OCI-M1 (cell line): ENCODE measurements at places on chromosomes 5 and 9.
A peak's percentile ranks its signal among the peaks of the same experiment; 100 is the strongest.

- no peak for DNase-seq
Measured at GRCh38 chr5:144088206-144089064, 82.0 kb downstream of the YIPF5 start.

DNA sequence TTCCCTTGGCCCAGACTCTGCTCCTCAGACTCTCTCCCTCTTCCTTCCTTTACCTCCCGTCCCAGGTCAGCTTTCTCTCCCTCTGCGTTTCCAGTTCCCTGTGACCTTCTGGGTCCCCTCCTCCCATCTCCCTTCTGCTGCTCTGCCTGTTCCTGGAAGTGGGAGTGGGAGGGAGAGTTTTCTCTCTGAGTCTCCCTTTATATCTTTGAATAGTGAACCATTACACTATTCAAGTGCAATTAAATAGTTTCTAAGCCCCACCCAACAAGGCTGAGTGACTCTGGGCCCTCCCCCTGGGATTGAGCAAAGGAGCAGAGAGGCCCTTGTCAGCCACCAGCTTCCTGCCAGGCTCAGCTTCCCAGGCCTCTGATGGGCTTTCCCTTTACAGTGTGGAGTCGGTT is 34.8 kb downstream of the THBS4 start:
- no peak for DNase-seq

- no peak for DNase-seq
Measured at GRCh38 chr9:134181648-134182034, 17.3 kb upstream of the RNU6ATAC start.

DNA sequence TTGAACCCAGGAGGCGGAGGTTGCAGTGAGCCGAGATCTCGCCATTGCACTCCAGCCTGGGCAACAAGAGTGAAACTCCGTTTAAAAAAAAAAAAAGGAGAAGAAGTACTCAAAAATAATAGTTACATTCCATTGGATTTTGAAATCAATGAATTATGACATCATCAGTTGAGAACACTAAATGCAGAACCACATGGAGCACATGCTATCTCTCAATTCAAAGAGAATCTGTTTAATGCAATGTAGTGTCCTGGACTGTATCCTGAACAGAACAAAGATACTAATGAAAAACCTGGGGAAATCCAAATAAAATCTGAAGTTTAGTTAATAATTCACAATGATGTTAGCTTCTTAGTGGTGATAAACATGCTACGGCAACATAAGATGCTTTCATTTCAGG is 20.3 kb downstream of the CDC14B start:
- no peak for DNase-seq

- no peak for DNase-seq
Measured at GRCh38 chr9:21413624-21414023, 4.7 kb downstream of the IFNA8 start.

- DNase-seq = no peak
Measured at GRCh38 chr5:44388321-44389089, 715 bp downstream of the FGF10 start.

DNA sequence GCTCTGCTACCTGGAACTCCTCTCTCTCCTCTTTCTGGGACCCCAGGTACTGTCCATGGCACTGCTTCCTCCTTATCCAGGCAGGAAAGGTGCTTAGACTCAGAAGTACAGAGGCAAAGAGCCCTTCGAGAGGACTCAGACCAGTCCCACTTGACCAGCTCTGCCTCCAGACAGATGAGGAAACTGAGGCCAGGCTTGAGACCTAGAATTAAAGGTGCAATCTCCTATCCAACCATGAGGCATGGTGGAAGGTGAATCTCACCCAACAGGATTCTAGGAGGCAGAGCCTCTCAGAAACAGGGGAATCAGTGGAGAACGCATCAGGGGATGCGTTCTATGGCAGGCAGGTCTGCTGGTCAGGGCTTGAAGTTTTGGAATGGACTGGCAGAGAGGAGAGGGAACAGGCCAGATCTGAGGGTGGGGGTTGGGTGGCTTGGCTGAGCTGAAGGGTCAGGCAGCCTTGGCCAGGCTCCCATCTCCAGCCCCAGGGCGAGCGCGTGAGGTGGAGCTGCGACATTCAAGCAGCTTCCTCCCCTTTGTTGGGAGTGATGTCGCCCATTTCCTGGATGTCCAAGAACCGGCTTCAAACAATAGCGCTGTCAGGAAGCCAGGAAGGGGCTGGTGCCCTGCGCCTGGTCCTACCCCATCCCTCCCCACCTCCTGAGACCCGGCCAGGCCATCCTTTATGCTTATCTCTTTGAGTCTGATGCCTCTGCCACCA is 26.2 kb downstream of the NDUFA8 start:
- no peak for DNase-seq

DNA sequence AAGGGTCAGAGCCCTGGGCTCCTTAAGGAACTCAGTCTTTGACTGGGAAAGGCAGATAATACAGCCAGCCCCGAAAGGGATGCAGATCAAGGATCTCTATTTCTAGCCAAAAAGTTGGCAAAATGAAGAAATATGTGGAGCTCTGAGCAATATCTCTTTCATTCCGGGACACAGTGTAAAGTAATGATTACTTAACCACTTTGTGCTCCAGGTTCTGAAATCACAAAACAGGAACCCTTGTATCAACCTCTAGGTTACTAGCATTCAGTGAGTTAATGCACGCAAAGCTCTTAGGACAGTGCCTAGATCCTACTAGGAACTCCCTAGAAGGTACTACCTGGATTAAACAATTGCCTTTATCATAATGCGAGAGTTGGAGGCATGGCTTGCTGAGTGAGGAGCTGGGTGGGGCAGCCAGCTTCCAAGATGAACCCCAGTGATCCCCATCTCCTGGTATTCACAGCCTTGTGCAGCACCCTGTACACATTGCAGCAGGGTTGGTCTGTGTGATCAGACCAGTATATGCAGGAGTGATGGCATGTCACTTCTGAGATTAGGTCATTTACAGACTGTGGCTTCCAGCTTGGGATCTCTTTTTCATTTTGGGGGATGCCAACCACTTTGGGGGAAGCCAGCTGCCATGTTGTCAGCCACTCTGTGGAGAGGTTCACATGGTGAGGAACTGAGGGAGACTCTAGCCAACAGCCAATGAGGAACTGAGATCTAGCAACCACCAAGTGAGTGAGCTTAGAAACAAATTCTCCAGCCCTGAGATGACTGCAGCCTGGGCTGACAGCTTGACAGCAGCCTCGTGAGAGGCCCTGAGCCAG is 103.1 kb upstream of the SLC44A1 start:
- peak; percentile 20 for DNase-seq

GRCh38 chr9:98867429-98868168 is 60.1 kb downstream of the GALNT12 start:
- peak; percentile 96 for DNase-seq

- DNase-seq = no peak
Measured at GRCh38 chr9:127153501-127153900, 31.1 kb upstream of the ANGPTL2 start.

DNA sequence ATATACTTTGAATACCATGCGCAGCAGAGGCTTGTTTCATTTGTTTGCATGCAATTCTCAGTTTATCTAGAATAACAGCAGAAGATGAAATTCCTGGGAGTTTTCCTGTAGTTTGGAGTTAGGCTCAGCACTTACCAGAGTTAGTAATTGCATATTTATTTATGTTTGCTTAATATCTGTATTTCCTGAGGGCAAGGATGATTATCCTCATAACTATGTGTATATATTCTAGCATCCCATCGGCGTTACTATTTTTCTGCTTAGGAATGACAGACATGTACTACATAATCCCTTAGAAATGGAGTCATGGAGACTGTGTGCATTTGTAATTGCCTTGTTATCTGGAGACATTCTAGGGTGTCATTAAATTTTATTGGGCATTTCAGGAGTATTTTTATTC is 1184.8 kb downstream of the DTWD2 start:
- no peak for DNase-seq

- no peak for DNase-seq
Measured at GRCh38 chr9:17854487-17854886, 275.6 kb downstream of the SH3GL2 start.

DNA sequence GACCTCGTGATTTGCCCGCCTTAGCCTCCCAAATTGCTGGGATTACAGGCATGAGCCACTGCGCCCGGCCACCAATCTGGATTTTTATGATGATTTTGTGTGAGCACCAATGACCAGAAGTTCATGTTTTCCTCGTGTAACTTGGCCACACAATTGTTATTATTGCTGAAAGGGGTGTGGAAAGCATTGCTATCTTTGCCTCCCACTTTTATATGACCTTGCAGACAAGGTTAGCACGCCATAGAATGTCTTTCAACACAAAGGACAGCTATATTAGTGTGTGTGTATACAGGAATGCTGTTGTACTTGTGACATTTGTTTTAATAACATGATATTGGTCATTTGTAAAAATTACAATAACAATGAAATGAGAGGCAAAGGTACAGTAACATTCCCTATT is 155.0 kb upstream of the ERCC6L2 start:
- DNase-seq = no peak

GRCh38 chr5:10620346-10620745 is 56.5 kb downstream of the ANKRD33B start:
- DNase-seq = no peak
